GF-D8 (cell line): ENCODE measurements at places on chromosomes 3 and 15.

DNA sequence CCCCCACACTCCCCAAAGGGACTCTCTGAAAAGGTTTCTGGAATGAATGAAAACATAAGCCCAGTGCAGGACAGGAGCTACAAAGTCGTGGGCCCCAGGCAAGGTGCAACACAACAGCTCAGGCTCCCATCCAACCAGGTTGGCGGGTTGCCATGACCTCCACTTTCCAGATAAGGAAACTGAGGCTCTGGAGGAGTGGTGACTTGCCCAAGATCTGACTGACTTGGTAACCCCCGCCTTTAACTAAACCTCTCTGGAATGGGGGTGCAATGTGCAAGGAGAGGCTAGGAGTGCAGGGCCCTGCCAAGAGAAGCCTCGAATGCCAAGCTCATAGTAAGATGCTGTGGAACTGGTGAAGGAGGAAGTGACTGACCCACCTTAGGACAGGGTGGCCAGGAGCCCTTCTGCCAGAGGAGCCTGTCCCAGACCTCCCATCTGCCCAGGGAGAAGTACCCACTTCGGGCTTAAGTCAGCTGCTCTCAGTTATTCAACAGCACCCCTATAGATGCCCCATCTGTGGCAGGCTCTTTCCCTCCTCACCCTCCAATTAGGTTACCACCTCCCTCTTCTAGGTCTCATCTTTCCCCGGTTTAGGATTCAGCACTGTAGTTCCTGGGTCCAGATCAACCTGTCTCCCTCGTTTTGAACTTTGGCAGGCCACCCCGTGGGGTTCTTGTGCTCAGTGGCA, 553 bp upstream of the TNNC1 start:
- DNase-seq: no peak

- DNase-seq: no peak
Measured at GRCh38 chr3:73315706-73316105, 254.2 kb downstream of the EBLN2 start.

- DNase-seq: peak; percentile 8
Measured at GRCh38 chr3:10551821-10552630, 46.6 kb upstream of the ATP2B2 start.

GRCh38 chr3:11155341-11156025, 1.2 kb downstream of the HRH1 start:
- no peak for DNase-seq

GRCh38 chr3:122536632-122537001, 21.9 kb upstream of the KPNA1 start:
- DNase-seq: no peak

GRCh38 chr3:34107669-34108068, 309.2 kb downstream of the PDCD6IP start:
- no peak for DNase-seq

DNA sequence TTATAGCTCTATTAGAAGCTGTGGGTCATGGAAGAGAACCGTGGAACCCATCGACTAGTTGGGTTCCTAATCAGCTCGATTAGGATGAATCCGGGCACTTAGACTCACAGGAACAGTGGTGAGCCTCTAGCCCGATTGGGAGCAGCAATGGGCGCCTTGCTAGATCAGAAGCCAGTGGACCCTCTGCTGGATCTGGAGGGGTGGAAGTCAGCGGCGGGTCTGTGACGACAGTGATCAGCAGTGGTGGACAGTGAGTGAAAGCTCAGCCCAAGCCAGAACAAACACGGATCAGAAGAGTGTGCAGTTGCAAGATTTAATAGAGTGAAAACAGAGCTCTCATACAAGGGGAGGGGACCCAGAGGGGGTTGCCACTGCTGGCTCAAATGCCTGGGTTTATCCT, 1170.2 kb downstream of the OTOL1 start:
- no peak for DNase-seq

GRCh38 chr3:155031186-155031585, 48.9 kb upstream of the MME start:
- DNase-seq: no peak

DNA sequence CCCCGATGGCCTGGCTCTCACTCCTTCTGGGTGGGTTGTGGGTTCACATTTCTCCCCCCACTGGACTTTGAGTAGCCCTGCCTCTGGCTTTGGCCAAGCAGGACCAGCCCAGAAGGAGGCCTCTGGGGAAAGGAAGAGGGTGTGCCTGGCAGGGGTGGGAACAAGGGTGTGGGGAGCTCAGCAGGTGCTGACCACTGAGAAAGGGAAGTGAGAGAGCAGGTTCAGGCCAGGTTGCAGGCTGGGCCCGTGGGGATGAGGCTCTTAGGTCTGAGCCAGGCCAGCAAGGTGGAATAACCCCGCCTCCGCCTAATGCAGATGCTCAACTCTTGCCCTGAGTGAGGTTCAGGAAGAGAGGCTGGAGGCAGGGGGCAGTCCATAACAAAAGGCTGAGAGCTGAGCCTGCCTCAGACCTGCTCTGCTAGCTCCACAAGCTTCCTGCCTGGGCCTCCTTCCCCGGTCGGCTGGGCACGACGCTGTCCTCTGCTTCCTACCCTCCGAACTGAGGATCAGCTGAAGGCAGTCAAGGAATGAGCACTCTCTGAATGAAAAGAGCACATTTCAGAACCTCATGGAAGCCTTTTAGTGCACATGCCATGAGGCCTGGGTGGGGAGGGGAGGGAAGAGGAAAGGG, 82.7 kb downstream of the TLE3 start:
- no peak for DNase-seq

DNA sequence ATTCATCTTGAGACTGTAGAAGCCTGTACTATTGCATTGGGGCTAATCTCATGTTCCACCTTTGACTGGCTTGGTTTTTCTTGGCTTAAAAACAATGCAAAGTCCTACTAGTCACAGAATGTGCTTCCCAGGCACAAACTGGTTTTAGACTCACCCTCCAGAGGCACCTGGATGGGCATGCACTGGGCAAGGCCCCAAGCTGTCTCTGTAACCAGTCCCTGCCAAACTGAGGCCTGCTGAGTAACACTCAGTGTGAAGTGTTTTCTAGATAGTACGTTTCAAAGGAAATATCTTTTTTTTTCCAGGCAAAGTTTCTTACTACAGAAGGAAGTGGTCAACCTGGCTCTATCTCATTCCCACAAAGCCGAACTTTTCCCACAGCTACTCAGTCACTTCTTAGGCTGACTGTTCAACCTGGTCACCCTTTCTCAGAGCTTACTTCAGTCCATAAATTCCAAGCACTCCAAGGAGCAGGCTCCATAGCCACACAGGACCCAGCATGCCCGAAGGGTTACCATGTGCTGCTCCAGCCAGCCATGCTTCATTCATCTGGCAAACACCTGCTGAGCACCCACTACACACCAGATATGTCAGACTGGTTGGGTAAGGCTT, 57.4 kb downstream of the NPTN start:
- no peak for DNase-seq

DNA sequence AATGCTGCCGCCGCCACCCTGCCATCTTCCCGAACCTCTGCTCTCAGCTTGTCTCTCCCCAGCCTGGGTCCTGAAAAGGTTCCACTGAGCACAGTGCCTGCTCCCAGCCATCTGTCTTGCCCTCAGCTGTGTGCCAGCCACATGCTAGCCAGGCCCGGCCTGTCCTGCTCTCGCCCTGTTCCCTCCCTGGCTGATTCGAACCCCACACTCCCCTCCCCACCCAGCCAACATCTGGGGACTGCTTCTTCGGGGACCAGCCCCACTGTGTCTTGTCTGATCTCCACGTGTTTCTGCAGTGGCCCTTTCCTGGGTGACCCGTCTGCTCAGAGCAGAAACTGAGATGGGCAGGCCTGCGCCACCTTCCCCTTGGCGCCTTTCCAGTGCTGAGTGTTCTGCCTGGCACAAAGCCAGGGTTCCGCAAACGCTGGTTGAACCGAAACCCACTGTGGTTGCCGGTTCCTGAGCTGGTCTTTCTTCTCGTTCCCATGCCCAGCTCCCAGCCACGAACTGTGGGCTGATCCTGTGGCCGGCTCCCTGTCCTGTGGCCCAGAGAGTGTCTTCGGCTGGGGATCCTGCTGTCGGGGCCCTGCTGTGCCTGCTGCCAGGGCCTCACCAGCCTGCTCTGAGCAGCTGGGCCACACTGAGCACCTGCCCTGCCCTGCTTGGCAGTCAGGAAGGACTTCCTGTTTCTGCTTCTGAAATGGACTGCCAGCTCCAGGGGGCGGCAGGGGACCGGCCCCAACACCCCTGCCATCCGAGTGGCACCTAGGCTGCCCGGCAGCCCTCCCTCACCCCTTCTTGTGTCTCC, 62.7 kb upstream of the KLF13 start:
- peak; percentile 71 for DNase-seq

- DNase-seq: no peak
Measured at GRCh38 chr3:23888617-23889228, 28.1 kb downstream of the NKIRAS1 start.

- DNase-seq: no peak
Measured at GRCh38 chr3:14288833-14289451, 110.3 kb downstream of the LSM3 start.

DNA sequence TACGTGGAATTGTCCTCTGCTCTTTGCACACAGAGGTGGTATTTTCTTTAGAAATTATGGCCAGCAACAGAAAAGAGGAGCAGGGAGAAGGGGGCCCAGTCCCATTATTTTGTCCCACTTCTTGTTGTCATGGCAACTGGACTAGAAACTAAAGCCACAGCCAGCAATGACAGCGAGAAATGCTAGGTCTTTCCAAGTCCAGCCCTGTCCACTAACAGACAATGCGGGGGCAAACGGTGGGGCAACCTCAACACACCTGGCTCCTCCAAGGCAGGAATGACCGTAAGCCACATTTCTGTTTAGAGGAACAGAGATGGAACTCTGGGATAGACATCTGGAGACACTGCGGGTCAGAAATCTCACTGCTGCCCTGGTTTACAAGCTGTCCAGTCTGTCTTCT, 107.3 kb downstream of the RFTN1 start:
- DNase-seq: no peak

- DNase-seq: no peak
Measured at GRCh38 chr3:134466331-134466730, 19.5 kb downstream of the ANAPC13 start.

GRCh38 chr15:26261413-26261812, 398.3 kb upstream of the ATP10A start:
- DNase-seq: no peak

GRCh38 chr15:47129033-47129432, 588.3 kb upstream of the SEMA6D start:
- DNase-seq: no peak

DNA sequence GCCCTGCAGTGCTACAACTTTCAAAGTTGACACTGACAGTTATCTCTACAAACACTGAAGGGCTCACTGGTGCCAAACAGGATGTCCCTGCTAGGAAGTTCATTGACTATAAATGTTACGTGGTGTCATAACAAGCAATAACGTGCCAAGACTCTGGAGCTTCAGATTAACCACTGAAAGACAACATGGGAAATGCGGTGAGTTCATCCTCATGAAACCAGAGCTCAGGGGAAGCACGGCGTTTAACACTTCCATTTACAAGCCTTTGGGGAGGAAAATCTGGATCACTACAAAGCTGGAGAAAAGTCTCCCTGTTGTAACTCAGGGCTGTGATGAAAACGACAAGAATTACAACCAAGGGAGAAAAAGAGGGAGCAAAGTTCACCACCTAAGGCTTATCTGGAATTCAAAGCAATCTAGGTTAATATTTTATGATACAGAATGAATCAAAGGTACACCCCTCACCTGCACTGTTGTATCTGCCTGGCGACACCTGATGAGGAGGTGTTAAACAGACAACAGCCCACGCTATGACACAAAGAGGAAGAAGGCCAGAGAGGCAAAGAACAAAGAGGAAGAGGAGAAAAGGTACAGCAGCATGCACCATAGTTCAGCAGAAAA, 27.0 kb downstream of the SHQ1 start:
- peak; percentile 25 for DNase-seq
